ENCODE measurements at places on chromosomes 11 and 22. TPM values are rescaled to one million over a fixed set of nuclear protein-coding genes. Genes with fewer than 3 reads are reported as not detected.

Gene TMX2
- 50.0 TPM for total RNA-seq

Gene TMPRSS5
- total RNA-seq, result under 0.01 TPM

Gene HOATZ
- under 0.01 TPM for total RNA-seq

Gene OR8D1
- total RNA-seq, result under 0.01 TPM

Gene TBX1
- total RNA-seq, result 0.12 TPM

Gene OR4D5
- total RNA-seq, result not detected

Gene PHETA2
- 9.2 TPM for total RNA-seq

Gene STIM1
- total RNA-seq, result 45.5 TPM

Gene OR5AR1
- total RNA-seq, result not detected

Gene MMP11
- 14.2 TPM for total RNA-seq
